ENCODE measurements at places on chromosomes 6 and 20.

GRCh38 chr6:7147051-7147671 is 39.4 kb downstream of the RREB1 start:
- DNase-seq = no peak

DNA sequence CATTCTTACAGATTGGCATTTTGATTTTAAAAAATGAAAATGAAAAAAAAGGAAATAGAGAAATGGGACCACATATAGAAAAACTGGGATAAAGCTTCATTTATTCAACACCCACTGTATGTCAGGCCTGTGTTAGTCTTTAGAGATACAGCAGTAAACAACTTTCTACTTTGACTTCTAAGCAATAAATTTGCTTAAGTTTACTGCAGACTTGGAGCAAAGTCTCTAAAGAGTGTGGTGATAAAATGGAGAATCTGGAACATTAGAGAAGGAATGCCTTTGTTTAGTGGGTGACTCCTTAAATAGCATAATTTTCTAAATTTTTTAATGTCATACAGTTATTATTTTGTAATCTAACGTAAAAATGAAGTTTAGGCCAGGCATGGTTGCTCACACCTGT is 80.7 kb upstream of the CNKSR3 start:
- no peak for DNase-seq

GRCh38 chr20:52379723-52380336 is 188.3 kb upstream of the ZFP64 start:
- DNase-seq = peak; percentile 52

DNA sequence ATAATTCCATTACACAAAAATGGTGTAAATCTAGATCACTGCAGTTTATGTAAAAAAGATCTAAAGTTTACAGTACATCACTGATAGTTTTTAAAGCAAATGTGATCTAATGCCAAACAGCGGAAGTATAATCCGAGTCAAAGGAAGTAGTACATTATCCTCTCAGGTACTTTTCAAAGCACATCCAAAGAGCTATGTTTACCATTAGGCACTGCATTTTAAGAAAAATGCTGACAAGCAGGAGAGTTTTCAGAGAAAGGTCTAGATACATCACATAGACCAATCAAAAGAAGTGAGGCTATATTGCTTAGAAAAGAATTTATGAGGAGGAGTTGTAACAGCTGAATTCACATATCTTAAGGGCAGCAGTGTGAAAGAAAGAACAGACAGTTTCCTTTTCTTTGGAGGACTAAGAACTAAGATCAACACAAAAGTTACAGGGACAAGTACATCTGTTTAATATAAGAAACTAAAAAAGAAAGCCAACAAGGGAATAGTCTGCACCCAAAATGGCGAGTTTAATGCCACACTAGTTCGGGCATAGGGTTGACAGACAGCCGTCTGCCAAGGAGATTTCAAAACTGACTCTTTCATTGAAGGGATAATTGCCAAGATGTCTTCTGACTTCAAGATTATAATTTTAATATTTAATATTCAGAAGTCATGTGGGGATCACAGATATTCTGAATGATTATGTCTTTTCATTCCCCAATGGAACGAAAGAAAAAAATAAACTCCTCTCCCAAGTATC is 1.4 kb downstream of the ZNF184 start:
- no peak for DNase-seq

DNA sequence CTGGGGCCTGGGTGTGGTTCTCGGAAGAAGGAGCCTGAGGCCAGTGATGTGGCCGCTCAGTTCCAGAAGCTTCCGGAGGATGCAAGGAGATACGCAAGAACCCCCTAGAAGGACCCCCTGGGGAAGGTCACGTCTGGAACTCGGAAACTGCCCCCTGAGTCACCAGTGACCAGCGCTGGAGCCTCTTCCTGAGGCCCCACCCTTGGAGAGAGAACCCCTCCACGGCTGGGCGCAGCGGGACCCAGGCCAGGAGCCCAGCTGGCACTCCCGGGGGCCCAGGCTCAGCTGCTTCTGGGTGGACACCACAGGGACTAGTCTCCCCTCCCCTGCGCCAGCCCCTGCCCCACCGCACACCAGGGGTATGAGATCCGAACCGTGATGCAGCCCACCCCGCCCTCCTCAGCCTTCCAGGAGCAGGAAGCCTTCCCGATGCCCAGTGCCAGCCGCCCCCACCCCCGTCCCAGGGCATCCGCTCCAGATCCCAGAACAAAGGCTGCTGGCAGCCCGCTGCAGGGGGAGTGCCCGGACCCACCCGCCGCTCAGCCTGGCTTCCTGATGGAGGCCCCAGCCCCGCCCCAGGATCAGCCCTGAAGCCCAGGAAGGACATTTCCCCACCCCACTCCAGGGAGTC is 7.5 kb downstream of the LAMA5 start:
- DNase-seq = no peak

GRCh38 chr6:20802596-20802995 is 268.3 kb downstream of the CDKAL1 start:
- no peak for DNase-seq

DNA sequence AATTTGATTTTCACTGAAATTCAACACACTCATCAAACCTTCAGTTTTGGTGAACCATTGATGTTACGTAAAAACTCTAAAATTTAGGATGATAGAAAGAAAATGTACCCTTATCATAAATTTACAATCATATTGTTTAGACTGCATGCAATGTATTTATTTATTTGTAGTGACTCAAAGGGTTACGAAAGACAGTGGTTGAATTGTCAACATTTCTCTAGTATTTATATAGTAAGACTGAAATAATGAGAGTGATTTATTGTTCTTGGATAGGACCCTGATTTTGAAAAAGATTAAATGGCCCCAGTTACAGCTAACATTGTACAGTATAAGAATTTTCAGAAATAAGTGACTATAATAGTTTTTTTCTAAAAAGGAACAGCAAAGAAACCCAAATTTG is 591.5 kb downstream of the RFPL4B start:
- no peak for DNase-seq

DNA sequence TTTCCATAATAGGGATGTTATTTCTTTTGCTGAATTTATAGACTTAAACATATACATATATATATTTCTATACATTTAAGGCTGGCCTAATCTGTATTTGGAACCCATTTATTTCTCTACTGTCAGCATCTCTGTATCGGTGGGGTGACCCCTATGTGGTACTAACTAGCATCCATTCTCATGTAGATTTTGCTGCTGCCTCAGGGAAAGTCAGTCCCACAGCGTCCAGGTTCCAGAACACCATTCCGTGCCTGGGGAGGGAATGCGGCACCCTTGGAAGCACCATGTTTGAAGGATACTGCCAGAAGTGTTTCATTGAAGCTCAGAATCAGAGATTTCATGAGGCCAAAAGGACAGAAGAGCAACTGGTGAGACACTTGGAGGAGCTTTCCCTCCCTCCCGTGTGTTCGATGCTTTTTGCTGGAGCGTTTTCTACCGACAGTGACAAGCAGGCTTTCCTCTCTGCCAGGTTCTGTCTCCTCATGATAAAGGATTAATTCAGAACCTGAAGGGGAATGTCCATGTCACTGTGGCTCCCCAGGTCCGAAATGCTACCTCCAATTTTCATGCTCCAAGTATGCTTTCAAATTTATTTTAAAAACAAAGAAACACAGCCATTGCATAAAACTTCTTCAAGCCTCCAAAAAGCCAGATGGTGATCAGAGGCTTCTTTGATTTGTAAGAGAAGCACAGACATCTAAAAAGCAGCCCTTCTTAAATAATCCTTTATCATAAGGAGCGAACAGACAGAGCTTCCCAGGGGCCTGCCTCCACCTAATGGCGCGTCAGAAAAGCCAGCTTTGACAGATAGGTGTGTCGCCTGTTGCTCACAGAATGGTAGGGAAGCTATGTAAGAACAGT is 13.1 kb downstream of the TNFAIP3 start:
- DNase-seq = no peak

DNA sequence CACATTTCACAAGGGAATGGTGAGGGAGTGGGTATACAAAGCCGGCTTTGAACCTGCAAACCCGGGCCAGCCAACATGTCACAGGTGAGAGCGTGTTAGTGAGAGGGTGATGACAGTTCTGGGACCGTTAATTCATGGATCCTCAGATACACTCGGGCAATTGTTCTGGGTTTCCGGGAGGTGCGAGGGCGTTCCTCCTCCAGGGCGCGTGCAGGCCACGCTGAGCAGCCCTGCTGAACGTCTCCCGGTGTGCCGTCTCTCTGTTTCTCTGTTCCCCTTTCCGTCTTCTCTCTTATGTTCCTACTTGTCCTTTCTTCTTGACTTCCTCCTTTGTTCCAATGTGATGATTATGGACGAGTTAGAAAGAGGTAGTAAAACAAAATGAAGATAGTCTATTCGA is 130.0 kb upstream of the GMDS start:
- DNase-seq = no peak

DNA sequence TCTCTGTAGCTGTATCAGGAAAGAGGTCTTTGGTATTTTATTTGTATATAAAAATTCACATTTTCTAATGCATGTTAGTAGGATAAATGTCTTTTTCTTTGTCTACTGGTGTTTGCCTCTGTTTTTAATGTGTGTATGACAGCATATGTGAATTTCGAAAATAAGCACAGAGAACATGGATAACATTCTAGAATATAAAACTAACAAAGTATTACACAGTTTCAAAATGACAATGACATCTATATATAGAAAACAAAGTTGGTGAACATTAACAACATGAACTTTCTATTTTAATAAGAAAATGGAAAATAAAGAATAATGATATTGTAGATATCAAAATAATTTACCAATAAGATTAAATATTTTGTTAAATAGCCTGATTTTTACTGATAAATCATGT is 608.0 kb downstream of the COL12A1 start:
- no peak for DNase-seq

- DNase-seq = no peak
Measured at GRCh38 chr6:98323605-98324004, 510.8 kb upstream of the POU3F2 start.

DNA sequence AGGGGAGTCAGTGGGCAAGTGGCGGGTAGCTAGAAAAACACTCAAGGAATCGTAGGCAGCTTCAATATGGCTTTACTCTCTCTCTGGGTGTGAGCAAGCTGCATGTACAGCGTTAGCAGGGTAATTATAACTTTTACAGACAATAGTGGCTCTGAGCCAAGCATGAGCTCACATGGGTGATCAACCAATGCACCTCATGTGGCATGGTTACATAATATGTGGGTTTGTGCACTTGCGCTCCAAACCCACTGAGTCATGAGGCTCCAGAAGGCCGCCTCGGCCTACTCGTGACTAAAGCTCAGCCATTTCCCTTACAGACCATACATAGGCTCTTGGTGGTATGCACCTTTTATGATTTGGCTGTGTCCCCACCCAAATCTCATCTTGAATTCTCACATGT is 78.4 kb upstream of the FBXL4 start:
- no peak for DNase-seq

- DNase-seq = no peak
Measured at GRCh38 chr6:97805596-97805995, 522.6 kb upstream of the MMS22L start.

DNA sequence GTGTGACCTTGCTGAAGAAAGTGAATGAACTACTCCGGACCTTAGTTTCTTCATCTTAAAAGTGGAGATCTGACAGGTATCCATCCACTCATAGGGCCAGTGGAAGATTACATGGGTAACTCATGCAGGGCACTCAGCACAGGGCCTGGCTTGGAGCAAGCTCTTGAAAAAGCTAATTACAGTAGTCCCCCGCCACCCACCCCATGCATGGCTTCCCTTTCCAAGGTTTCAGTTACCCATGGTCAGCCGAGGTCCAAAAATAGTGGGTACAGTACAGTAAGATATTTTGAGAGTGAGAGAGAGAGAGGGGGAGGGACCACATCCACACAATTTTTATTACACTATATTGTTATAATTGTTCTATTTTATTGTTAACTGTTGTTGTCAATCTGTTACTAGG is 7.1 kb upstream of the PMEPA1 start:
- DNase-seq = no peak

DNA sequence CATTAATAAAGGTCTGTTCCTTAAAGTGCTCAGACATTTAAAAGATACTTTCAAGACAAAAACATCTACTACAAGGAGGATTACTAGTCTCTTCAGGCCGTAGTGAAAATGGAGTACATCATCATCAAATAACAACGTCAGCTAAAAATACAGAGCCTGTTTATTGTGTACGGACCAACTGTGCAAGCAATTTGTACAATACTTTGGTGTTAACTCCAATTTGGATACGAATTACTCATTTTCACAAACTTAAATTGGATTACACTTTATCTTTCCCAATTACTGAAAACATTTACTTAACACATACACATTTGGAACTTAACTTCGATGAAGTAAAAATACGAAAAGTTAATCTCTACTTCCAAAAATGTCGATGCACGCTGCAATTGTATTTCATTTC is 802 bp downstream of the CYP39A1 start:
- DNase-seq = no peak

- DNase-seq = no peak
Measured at GRCh38 chr6:160010067-160010466, 41.2 kb downstream of the IGF2R start.

- no peak for DNase-seq
Measured at GRCh38 chr6:34618430-34619182, 62.5 kb upstream of the SPDEF start.

DNA sequence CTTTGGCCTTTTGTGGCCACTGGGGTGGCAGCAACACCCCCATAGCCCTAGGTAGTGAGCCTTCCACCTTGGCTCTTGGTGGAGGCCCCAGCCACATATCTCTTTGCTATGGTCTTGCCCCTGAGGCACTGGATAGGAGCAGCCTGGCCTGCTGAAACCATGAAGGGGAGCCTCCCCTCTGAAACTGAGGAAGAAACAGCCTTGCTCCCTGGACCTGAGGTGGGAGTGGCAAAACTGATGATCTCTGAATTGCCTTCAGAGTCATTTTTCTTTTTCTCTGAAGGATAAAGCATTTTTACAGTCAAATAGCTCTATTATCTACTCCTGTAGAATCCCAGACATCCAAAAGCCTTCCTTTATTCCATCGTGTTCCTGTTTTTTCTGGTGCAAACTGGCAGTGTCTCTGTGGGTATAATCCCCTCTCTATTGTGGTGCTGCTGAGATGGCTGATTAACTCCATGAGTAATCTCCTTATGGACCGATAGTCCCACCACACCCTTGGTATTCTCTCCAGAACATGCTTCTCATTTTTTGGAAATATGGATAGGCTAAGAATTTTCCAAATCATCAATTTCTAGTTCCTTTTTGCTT is 22.0 kb upstream of the PRSS35 start:
- no peak for DNase-seq

GRCh38 chr20:23371496-23371895 is 9.5 kb downstream of the GZF1 start:
- no peak for DNase-seq

GRCh38 chr20:44151621-44152416 is 35.2 kb downstream of the JPH2 start:
- DNase-seq = no peak
